ENCODE measurements at places on chromosomes 1 and 21. TPM values are rescaled to one million over a fixed set of nuclear protein-coding genes. Genes with fewer than 3 reads are reported as not detected.

S100A12 gene
- total RNA-seq: not detected

FAM43B gene
- 4.2 TPM for total RNA-seq

ADCY10 gene
- total RNA-seq: 0.38 TPM

OR2T33 gene
- not detected for total RNA-seq

IARS2 gene
- total RNA-seq: 99.0 TPM

ZNF670 gene
- 3.5 TPM for total RNA-seq

TRIM62 gene
- total RNA-seq: 2.2 TPM

HES4 gene
- 50.2 TPM for total RNA-seq

IL10RB gene
- 18.1 TPM for total RNA-seq

IQCC gene
- total RNA-seq: 2.4 TPM

LCE3E gene
- total RNA-seq: not detected

CNR2 gene
- total RNA-seq: not detected

LMOD1 gene
- not detected for total RNA-seq

RFX5 gene
- 21.4 TPM for total RNA-seq

CSF3R gene
- total RNA-seq: not detected

RSBN1 gene
- total RNA-seq: 4.4 TPM

S100A7A gene
- not detected for total RNA-seq

RIIAD1 gene
- total RNA-seq: not detected

ESRRG gene
- not detected for total RNA-seq

IL23R gene
- total RNA-seq: not detected

CD48 gene
- not detected for total RNA-seq

WNT2B gene
- 0.21 TPM for total RNA-seq

LGR6 gene
- total RNA-seq: 0.77 TPM

S1PR1 gene
- total RNA-seq: 0.22 TPM

UMODL1 gene
- not detected for total RNA-seq

LELP1 gene
- total RNA-seq: not detected

FLG2 gene
- total RNA-seq: not detected

CLIC6 gene
- 0.09 TPM for total RNA-seq

C2CD2 gene
- 6.2 TPM for total RNA-seq

TAF1A gene
- 8.8 TPM for total RNA-seq

CLDN19 gene
- not detected for total RNA-seq

NBPF1 gene
- total RNA-seq: 22.4 TPM

FTCD gene
- not detected for total RNA-seq

ZNF695 gene
- total RNA-seq: 2.5 TPM
